Neural crest cell (in vitro differentiated cells): ENCODE measurements at places on chromosomes 2 and 18. TPM values are rescaled to one million over a fixed set of nuclear protein-coding genes. Genes with fewer than 3 reads are reported as not detected.

DNA sequence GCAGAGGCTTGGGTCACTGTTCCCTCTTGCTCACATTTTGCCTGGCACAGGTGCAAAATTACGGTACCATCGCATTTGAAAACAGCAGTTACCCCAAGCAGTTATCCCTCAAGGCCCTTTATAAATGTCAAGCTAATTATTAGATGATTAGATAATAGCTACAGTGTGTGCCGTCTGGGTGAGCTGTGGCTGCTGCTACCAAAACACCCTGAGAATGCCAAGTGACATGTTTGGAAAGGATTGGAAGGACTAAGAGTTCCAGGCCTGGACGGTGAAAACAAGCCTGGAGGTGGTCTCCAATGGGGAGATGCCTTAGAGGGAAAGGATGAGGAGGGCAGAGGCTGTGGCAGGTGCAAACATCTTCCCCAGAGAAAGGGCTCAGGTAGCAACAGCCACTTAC, 120.6 kb downstream of the CAPN13 start:
- no peak for DNase-seq

GRCh38 chr2:100976645-100977391, 25.3 kb upstream of the RPL31 start:
- DNase-seq, result no peak

The RAPH1 gene
- 24.8 and 25.7 TPM in 2 replicates for total RNA-seq

DNA sequence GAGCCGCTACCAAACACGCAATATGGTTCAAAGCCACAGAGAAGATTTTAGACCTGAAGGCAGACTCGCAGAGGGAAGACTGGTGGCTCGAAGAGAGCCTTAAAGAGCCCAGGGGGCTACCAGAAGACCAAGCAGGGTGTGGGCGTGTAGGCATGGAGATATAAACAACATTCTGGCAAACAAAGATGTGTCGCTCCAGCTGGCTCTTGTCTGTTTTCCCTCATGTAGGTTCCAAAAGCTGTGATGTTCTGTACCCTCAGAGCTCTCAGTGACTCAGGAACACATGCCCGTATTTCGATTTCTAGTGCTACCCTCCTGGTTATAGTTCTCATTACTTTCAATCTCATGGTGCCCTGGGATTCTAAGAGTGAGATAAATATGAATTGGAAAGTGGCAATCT, 44.5 kb downstream of the DOCK10 start:
- no peak for DNase-seq

The MDH1B gene
- 2.0 and 4.6 TPM in 2 replicates for total RNA-seq

The IL37 gene
- 0.40 TPM in 1 of 2 replicates, not detected in the other for total RNA-seq

GRCh38 chr2:77571545-77571944, 49.4 kb upstream of the LRRTM4 start:
- DNase-seq, result no peak

The NETO1 gene
- 6.1 and 6.9 TPM in 2 replicates for total RNA-seq

The NAT8 gene
- total RNA-seq, result not detected in 2 replicates

- no peak for DNase-seq
Observed at GRCh38 chr18:1760901-1761300, 810.4 kb downstream of the METTL4 start.

DNA sequence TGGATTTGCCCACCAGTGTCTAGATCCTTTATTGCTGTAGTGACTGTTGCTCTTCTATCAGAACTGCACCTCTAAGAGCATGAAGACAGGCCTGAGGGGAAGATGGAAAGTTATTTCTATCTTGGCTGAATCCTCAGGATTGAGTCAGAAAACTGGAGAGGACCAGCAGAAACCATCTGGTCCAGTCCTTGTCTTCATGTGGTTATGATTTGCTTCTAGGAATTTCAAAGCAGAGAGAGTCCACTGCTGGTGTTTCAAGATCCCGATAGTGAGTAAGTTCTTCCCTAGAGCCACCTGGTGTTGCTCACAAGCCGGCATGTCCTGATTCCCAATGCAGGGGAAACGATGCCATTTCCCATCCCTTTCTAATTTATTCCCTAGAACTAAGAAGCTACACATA, 84.2 kb downstream of the NCKAP5 start:
- DNase-seq, result no peak

DNA sequence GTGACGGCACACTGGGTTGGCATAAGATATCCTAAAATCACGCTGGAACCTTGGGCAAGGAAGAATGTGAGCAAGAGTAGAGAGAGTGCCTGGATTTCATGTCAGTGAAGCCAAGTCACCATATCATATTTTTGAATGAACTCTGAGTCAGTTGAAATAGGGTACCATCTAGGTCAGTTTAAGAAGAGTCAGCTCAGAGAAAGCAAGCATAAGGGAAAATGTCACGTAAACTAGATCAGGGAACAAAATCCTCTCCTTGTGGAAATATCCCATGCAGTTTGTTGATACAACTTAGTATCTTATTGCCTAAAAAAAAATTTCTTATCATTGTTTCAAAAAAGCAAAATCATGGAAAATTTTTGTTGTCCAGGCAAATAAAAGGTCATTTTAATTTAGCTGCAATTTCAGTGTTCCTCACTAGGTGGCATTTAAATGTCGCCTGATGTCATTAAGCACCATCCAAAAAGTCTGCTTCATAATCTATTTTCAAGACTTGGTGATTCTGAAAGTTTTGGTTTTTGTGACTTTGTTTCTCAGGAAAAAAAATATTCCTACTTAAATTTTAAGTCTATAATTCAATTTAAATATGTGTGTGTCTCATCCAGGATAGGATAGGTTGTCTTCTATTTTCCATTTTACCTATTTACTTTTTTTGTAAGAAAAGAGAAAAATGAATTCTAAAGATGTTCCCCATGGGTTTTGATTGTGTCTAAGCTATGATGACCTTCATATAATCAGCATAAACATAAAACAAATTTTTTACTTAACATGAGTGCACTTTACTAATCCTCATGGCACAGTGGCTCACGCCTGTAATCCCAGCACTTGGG, 19.6 kb downstream of the RSAD2 start:
- no peak for DNase-seq

The SULT1C2 gene
- 0.19 TPM in 1 of 2 replicates, not detected in the other for total RNA-seq

DNA sequence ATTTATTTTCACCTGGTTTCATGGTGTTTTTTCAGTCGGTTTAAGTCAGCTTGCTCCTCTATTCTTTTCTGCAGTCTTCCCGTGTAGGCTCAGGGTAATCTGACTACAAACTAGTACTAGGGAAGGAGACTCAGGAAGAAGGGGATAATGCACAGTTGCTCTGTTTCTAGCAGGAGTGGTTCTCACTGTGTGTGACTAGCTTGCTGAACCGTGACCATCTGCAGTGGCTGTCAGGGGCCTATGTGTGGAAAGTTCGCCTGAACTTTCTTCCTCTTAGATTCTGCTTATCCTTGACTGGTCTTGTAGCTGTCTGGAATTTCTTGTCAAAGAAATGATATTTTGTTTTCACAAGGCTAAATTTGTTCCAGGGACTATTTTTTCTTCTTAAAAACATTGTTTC, 46.3 kb upstream of the AQP4 start:
- DNase-seq, result no peak
